RPMI7951 (cell line): ENCODE measurements at places on chromosomes 4 and X. TPM values are rescaled to one million over a fixed set of nuclear protein-coding genes. Genes with fewer than 3 reads are reported as not detected.

Gene SLC10A4
- 0.49 and 0.96 TPM in 2 replicates for total RNA-seq

Gene LINC00632
- 0.39 and 0.48 TPM in 2 replicates for total RNA-seq

Gene SPINK2
- not detected in 2 replicates for total RNA-seq

Gene AKAP4
- not detected in 2 replicates for total RNA-seq

Gene HSD17B10
- total RNA-seq: 139 and 144 TPM in 2 replicates

Gene RBM47
- total RNA-seq: 7.0 and 8.5 TPM in 2 replicates

Gene PFKFB1
- total RNA-seq: 0.20 TPM in 1 of 2 replicates, not detected in the other

Gene FABP2
- total RNA-seq: not detected in 2 replicates

Gene GAGE12E
- total RNA-seq: not detected in 2 replicates

Gene RPS6KA6
- not detected in 2 replicates for total RNA-seq

Gene GAGE2A
- 1.3 TPM in 1 of 2 replicates, not detected in the other for total RNA-seq

Gene SCARB2
- total RNA-seq: 151 and 165 TPM in 2 replicates
